Ascending aorta (tissue), 2 donors: ENCODE measurements at places on chromosomes 3 and 15. TPM values are rescaled to one million over a fixed set of nuclear protein-coding genes. Genes with fewer than 3 reads are reported as not detected.
A peak's percentile ranks its signal among the peaks of the same experiment; 100 is the strongest.

DNA sequence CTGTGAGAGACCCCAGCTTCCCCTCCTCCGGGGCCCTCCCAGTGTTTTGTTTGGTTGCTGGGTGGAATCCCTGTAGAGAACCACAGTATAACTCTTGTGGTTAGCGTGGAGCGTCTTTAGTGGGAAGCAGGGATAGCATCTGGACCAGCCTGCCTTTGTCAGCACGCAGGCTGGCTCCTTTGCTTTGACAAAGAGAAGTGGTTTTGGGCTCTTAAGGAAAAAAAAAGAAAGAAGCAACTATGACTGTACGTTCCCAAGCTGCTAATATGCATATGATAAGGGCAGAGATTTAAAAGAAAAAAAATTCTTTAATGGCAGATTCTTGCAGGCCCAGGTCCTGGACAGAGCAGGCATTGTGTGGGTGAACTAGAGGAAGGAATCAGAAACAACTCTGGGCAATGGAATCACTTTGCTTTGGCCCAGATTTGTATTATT, 340.8 kb upstream of the CTDSPL start:
- peaks cover 13% of the 10 kb centered on the region for H3K4me1 ChIP-seq
- H3K4me3 ChIP-seq, result no peak overlapping the region
- H3K27ac ChIP-seq, result peak overlapping the region; percentile 68
- no peaks in the 10 kb centered on the region for H3K27me3 ChIP-seq

GRCh38 chr3:186526256-186526606, 17.9 kb downstream of the CRYGS start:
- no peaks in the 10 kb centered on the region for H3K27me3 ChIP-seq
- H3K27ac ChIP-seq, result no peak overlapping the region
- H3K4me3 ChIP-seq, result no peak overlapping the region
- no peaks in the 10 kb centered on the region for H3K36me3 ChIP-seq

ERC2 gene
- total RNA-seq, result 0.11 TPM

GRCh38 chr15:58409861-58410260, 21.9 kb upstream of the LIPC start:
- H3K27ac ChIP-seq, result no peak overlapping the region
- H3K4me3 ChIP-seq, result peak overlapping the region; percentile 58
- H3K36me3 ChIP-seq, result no peaks in the 10 kb centered on the region
- H3K27me3 ChIP-seq, result no peaks in the 10 kb centered on the region
- no peaks in the 10 kb centered on the region for H3K4me1 ChIP-seq

- DNase-seq, result no peak
- H3K4me1 ChIP-seq, result no peaks in the 10 kb centered on the region
- no peaks in the 10 kb centered on the region for H3K27me3 ChIP-seq
- no peak overlapping the region for H3K4me3 ChIP-seq
Observed at GRCh38 chr15:26561896-26562295, 211.0 kb downstream of the GABRB3 start.

DNA sequence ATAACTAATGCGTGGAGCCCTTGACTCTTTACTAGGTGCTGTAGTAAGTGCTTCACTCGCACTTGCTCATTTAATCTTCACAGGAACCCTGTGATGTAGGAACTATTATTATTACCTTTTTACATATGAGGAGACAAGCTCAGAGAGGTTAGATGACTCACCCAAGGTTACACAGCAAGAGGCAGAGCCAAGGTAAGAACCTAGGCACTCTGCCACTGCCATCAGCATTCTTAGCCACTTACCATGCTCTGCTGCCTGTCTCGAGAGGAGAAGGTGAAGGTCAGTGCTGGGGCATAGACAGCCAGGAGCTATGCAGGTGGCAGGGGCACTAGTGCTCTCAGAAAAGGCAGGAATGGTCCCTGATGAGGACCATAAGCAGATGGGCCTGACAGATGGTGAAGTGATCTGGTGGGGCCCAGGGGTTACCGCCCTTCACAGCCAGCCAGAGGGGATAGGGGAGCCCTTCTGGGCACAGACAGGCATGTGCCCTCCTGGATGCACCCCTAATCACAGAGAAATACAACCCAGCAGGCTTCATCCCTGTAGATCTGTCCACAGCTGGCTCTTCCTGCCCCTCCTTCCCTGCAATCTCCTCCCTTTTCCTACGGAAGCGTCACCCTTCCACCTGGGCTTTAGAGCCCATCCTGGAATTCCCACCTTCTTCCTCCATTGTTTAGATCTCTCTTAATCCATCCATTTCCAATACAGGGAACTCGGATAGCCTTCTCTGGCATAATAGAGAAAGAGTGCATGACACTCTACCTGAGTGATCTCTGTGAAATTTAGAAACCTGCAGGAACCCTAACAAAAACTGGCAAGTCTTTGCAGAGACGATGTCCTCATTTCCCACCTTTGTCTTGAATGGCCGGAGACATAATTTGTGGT, 26.9 kb downstream of the ABTB1 start:
- H3K36me3 ChIP-seq, result no peaks in the 10 kb centered on the region
- H3K4me3 ChIP-seq, result no peak overlapping the region
- DNase-seq, result no peak

DNA sequence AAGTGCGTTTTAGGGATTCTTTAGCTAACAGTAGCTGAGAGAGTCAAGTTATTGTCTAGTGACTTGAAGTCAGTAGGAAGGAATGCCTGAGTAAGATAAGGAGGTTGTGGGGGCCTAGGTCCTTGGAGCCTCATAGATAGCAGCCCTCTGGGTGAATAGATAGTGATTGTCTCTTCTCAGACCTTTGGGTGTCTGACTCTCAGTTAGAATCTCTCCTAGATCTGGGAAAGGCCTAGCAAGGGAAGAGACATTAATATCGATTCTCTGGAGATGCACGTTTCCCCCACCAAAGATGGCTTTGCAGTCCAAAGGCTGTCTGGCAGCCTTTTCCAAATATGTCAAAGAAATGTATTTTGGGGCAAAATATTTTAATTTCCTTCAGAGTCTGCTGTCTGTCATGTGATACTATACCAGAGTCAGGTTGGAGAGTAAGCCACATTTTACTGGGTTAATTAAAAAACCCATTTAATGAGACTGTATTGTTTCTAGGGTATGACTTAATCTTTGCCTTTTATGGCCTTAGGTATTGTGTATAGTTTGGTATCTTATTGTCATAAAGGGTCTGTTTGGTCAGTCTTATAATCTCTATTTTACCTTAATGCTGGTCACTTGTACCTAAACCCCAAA, 92.2 kb downstream of the ST6GAL1 start:
- no peaks in the 10 kb centered on the region for H3K27me3 ChIP-seq
- DNase-seq, result no peak
- no peak overlapping the region for H3K27ac ChIP-seq
- no peak overlapping the region for H3K4me3 ChIP-seq
- H3K36me3 ChIP-seq, result no peaks in the 10 kb centered on the region

DPPA2 gene
- total RNA-seq, result not detected

DNA sequence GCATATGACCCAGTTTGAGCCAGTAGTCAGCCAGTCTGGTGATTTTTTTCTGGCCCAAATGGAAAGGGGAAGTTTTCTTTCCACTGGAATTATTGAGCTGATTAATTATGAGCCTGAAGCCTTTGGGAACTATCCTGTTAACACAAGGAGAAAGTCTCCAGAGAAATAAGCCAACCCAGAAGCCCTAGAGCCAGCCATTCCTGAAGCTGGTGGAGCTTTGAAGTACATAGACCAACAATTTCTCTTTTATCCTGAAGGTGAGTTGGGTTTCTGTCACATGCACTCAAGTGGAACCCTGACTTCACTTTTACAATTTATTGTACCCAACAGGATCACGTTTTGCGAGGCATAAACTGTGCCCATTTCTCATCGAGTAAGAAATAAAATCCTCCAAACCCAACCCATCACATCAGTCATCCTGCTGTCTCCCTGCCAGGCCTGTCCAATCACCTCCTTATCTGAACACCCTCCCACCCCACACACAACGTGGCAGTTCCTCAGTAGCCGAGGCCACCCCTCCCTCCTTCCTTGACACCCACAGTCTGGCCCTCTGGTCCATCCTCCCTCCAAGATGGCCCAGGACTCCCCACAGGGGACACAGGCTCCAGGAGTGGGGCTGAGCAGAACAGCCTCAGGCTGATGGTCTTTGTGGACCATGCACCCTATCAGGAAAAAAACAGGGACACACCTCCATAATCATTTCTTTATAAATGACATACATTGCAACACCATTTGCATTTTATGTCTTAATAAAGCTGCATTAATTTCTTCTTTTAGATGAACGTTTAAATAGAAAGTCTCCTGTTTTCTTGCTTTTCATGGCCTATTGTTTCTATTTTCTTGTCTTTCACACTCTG, 55.7 kb upstream of the GATA2 start:
- H3K4me1 ChIP-seq, result no peaks in the 10 kb centered on the region
- H3K27ac ChIP-seq, result no peak overlapping the region
- H3K36me3 ChIP-seq, result no peaks in the 10 kb centered on the region
- no peak overlapping the region for H3K4me3 ChIP-seq

GRCh38 chr3:54374214-54374852, 252.0 kb downstream of the CACNA2D3 start:
- H3K36me3 ChIP-seq, result no peaks in the 10 kb centered on the region
- H3K27me3 ChIP-seq, result no peaks in the 10 kb centered on the region
- H3K27ac ChIP-seq, result no peak overlapping the region

GXYLT2 gene
- total RNA-seq, result 19.5 TPM

GRCh38 chr3:141259821-141260629, 28.4 kb downstream of the PXYLP1 start:
- DNase-seq, result no peak
- H3K36me3 ChIP-seq, result no peaks in the 10 kb centered on the region
- H3K4me3 ChIP-seq, result no peak overlapping the region
- no peaks in the 10 kb centered on the region for H3K27me3 ChIP-seq
- peaks cover 8% of the 10 kb centered on the region for H3K4me1 ChIP-seq

ITGA11 gene
- total RNA-seq, result 136 TPM

CIDEC gene
- total RNA-seq, result 29.9 TPM
